ENCODE measurements at places on chromosomes 6 and 20.

DNA sequence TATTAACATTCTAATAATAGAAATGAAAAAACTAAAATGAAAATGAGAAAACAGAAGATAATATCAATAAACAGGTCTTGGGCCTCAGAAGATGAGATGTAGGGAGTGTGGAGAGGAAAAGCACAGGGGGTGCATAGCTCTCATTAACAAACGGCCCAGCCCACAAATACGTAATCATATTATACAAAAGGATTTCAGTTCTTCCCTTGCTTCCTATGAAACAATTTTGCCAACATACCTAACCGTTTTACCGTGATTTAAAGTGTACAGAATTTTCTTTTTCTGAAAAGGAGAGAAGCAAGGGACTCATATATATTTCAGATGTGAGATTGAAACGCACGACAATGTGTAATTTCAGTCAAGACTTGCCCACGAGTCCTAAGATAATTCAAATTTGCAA lies 136.0 kb downstream of the HFE start:
- DNase-seq, result peak; percentile 53

DNA sequence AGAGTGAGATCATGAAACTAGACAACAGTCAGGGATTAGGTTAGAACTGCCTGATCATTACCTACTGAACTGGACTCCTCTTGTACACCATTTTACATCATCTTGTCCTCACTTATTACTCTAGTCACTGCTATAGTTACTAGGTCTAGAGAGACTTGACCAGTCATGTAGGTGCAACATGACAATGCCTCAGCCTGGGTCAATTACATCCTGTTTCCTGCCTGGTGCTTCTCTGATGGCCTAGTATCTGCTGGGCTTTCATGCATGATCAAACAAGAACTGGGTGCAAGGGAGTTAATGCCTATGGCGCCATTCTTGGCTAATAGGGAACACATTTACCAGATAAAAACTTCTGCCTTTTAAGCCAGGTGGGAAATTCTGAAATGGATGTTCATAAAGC lies 39.2 kb upstream of the MMS22L start:
- DNase-seq, result no peak

DNA sequence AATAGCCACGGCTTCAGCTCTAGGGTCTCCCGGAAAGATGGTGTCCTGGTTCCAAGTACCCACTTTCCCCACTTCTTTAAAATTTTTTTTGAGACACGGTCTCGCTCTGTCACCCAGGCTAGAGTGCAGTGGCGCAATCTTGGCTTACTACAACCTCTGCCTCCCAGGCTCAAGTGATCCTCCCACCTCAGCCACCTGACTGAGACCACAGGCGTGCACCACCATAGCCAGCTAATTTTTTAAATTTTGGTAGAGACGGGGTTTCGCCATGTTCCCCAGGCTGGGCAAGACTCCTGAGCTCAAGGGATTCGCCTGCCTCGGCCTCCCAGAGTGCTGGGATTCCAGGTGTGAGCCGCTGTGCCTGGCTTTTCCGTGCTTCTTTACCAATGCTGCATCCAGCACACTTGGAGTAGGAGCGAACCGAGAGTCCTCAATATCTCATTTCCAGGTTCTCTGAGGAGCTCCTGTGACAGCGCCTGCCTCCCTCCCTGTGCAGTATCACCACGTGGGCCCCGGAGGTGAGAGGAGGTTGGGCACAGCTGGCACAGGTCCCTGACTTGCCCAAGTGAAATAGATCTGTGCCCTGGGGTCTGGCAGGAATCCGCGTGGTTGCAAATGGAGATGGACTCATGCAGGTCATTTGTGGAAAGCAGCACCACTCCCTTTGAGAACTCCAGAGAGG lies 37.3 kb downstream of the EZR start:
- DNase-seq, result no peak

GRCh38 chr6:149383371-149383770 lies 16.7 kb upstream of the SUMO4 start:
- no peak for DNase-seq

- no peak for DNase-seq
Observed at GRCh38 chr6:85134172-85134571, 315.7 kb upstream of the NT5E start.

GRCh38 chr6:83838727-83839126 lies 14.4 kb upstream of the RIPPLY2 start:
- DNase-seq, result no peak

- peak; percentile 77 for DNase-seq
Observed at GRCh38 chr6:19830171-19830570, 7.0 kb upstream of the ID4 start.

Measured in fibroblast of skin of right biceps (primary cell).